Fibroblast of skin of left quadriceps (primary cell): ENCODE measurements at places on chromosomes 6 and 20.

GRCh38 chr6:159969921-159970320 lies 1.0 kb downstream of the IGF2R start:
- no peak for DNase-seq

DNA sequence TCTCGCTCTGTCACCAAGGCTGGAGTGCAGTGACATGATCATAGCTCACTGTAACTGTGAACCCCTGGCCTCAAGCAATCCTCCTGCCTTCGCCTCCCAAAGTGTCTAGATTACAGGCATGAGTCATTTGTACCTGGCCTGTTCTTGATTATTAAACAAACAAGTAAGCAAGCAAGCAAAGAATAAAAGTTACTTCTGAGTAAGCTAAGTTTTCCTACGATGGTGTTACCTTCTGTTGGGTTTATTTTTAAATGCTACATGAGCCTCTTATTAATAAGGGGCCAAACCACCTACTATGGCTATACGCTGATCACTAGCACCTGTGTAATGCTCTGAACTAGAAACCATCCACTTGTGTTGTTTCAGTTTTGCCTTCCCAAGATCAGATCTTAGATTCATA lies 50.8 kb downstream of the IL22RA2 start:
- no peak for DNase-seq

DNA sequence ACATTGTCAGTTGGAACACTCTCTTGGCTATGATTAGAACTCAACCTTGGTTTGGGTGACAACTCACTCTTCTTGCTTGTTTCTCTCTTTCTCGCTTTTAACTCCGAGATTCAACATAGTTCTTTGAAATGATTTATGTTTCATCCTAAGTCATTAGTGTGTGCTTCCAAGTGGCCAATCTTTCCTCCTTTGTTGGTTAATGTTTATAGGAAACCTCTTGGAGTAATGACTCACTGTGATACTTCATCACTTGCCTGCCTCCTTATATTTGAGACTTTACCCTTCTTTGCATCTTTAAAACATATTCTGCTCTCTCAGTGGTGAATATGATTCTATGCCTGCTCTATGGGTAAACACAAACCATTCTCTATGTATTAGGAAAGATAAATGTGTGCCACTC lies 279.7 kb upstream of the FLRT3 start:
- DNase-seq = no peak

GRCh38 chr20:46999801-47000465 lies 105.3 kb downstream of the EYA2 start:
- no peak for DNase-seq

- DNase-seq = peak; percentile 20
Measured at GRCh38 chr6:37940074-37940847, 120.7 kb downstream of the ZFAND3 start.

- no peak for DNase-seq
Measured at GRCh38 chr6:126535595-126535994, 195.7 kb downstream of the CENPW start.
